ENCODE measurements at places on chromosomes 11 and 22.

- no peak for DNase-seq
These were observed 137.6 kb downstream of the MAML2 start for GRCh38 chr11:96205460-96205809.

GRCh38 chr11:64498136-64498535, 92.9 kb upstream of the SLC22A12 start:
- DNase-seq = no peak

DNA sequence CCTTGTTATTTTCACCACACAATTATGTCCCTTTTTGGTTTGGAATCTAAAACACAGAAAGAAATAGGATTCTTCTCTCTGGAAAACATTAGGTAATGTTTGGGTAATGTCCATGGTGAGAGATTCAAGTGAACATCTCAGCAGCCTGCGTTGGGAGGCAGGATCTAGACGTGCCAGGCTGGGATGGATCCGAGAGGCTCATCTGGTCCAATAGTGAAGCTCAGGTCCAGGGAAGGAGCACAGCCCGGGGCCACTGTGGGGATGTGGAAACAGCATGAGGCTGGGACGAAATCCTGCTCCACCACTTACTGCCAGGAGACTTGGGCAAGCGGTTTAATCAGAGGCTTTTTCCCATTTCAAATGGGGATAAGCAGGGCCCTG, 109.9 kb downstream of the CSNK2A3 start:
- DNase-seq = no peak

- no peak for DNase-seq
These were observed 4.3 kb downstream of the TBX1 start for GRCh38 chr22:19764636-19765476.

DNA sequence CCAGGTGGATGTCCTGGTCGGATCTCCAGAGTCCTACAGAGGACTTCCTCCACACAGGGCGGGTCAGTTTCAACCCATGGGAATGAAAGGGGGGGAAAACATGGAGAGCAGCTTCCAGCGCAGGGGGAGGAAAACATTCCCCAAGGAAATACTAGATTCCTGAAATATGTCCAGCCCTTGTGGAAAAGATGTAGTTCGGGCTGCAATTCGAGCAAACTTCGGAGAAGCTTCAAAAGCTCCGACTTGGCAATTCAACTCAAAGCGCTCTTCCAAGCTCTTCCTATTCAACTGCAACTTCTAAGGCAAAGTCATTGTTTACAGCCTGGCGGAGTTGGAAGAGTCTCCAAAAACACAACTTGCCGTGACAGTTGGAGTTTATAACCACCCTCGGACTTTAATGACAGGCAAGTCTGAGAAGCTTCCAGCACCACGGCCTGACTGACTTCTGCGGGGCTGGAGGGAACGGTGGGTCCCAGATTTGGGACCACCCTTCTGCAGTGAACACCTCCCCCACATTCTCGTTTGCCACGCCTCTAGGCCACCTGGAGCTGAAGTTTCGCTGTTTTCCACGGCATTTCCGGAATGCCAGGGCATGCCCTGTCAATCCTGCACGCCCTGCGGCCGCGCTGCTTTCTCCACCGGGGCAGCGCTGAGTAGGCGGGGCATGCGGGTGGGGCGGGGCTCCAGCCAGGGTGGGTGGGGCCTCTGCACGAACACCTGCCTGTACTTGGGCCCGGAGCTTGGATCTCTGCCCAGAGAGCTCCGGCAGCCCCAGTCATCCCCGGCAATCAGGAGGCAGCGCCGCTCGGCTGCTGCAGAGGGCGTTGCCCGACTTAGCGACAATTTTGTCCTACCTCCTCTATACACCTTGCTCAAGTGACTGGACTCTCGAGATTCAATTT, 49.0 kb upstream of the BIRC3 start:
- DNase-seq = peak; percentile 52

DNA sequence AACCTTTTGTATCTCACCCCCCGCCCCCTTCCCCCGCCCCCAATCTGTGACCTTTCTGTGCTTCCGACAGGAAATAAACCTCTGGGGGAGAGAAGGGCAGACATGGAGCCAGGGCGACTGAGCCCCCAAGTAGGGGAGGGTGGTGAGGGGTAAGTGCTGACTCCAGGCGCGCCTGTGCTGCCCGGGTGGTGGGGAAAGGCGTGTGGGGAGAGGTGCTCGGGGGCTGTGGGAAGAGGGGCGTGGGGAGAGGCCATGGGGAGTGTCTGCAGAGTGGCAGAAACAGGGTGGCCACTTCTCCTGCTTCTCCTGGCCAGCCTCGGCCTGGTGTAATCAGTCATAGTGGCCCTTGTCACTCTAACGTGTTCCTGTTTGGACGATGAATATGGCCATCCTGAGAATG, 8.0 kb downstream of the SLC16A8 start:
- no peak for DNase-seq

GRCh38 chr11:6297831-6298230, 22.5 kb downstream of the CAVIN3 start:
- no peak for DNase-seq

DNA sequence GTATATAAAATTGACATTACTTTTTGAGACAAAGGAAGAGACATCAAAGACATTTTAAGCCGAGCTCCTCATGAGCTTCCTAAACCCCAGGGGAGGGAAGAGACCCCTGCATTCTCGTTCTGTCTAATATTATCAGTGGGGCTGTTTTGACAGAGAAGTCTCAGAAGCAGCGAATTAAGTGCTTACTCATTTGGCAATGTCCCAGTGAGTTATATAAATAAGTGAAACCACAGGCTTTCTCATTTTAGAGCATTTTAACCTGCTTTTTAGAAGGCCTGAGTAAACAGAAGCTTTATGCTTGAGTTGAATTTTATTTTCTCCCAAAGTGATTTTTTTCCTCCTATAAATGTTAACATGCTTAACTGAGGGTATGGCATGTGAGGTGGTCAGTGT, 23.2 kb upstream of the C1QTNF4 start:
- DNase-seq = no peak

- no peak for DNase-seq
These were observed 9.6 kb downstream of the ADM start for GRCh38 chr11:10314199-10315072.

DNA sequence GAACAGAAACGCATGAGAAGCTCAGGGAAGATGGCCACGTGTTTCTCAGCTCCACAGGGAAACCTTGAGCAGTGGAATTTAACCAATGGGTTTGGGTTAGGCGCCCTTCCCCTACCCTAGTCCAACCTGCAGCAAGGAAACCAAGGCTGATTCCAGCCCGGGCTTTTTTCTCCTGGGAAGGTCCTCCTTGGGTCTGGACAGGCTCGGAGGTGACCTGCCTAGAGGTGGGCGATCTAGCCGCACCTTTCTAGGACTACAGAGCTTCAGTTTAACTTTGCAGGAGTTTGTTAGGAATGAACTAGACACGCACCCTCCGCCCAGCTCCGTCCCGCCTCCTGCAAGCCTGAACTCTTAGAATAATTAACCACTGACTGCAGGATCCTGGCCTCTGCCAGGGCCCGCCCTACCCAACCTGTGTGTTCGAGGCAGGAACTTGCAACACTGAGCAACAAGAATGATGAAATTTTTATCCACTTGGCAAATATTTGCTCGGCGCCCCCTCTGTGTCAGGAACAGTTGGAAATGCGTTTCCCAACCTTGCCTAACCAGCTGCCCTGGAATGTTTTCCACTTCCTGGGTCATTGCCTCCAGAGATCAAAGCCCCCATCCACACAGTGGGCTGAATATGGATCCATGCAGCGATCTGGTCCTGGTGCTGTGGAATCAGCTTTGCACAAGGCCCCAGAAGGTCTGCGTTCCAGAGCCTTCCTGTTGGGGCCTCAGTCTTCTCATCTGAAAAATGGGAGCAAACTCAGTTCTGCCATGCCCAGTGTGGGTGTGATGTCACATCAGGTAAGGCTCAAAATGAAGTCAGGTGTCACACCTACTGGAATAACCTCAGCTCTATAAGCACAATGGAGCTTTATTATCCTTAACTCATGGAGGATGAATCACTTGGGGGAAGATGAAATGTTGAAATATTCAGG, 13.3 kb downstream of the MPST start:
- no peak for DNase-seq

- DNase-seq = no peak
These were observed 93.7 kb downstream of the ZBTB16 start for GRCh38 chr11:114153224-114153623.

- no peak for DNase-seq
These were observed 98.6 kb upstream of the CD44 start for GRCh38 chr11:35040221-35040942.

DNA sequence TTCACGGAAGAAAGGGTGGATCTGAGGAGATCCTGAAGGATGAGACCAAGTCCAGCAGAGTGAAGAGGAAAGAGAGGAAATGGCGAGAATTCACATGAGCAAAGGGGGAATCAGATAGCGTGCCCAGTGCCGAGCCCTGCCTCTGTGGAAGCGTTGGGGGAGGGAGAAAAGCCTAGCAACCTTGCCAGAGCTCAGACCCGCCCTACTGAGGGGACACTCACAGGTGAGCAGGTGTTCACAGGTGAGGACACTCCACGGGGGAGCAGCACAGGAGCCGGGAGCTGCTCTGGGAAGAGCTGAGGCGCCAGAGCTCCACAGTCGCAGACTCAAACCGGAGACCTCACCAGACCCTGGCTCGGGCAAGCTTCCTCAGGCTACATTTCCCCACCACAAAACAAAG, 56.2 kb downstream of the MICAL3 start:
- no peak for DNase-seq

DNA sequence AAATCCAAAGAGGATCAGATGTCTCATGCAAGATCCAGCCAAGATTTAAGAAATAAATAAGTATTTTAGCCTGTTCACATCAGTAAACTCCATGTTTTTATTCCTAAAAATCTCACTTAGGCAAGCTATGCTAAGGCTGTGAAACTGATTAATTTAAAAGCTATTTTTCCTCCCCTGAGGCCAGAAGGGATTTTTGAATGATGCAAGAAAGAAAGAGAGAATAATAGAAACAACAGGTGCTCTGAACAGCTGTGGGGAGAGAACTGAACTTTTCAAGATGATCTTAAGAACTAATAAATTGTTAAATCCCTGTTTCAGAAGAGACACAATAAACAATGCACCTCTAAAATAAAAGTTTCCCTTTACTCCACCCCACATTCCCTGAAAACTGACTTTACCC, 241.6 kb downstream of the DLG2 start:
- no peak for DNase-seq

DNA sequence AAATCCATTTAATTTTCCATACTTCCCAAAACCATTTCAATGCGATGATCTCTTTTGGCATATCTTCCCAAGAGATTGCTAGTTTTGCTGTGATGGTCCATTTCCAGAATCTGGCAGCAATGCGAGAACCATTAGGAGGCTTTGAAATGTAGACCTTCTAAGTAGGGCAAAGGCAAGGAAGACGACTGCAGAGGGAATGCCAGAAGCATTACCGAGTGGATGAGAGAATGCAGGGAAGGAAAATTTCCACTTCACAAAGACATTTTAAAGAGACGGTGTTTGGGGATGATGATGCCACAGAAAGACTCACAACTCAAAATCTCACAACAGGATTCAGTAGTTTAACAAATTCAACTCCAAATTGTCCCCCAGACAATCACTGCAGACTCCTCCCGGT, 471 bp upstream of the CEP126 start:
- DNase-seq = no peak

DNA sequence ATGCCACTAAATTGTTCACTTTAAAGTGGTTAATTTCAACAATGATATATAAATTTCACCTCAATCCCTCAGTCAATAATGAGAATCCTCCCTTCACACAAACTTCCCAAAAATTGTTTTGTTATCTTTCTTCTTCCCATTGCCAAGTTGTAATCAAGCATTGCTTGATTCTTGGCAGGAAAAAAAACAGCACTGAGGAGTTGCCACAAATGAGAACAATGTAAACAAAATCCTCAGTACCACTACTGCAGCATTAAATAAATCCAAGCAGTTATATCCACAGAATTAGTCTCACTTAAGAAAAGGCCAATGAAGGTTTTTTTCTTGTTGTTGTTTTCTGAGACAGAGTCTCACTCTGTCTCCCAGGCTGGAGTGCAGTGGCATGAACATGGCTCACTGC, 38.2 kb downstream of the FAM168A start:
- DNase-seq = no peak

- no peak for DNase-seq
These were observed 134.0 kb downstream of the NTM start for GRCh38 chr11:131504199-131504949.

DNA sequence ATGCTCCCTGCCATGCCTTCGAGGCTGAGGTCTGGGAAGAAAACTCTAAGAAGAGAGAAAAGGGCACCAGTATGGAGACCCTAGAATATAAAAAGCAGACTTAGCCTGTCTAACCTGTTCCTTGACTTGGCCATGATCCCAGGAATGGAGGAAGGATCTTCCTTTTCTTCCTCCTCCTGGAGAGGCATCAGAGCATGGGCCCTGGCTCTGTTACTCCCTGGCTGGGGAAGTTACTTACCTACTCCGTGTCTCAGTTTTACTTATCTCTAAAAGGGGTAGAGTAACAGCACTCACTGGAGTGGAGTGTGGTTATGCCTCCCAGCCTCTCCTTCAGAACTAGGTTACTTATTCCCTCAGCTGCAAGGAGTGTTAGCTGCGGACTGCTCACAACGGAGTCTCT, 55.2 kb upstream of the PHF21A start:
- DNase-seq = no peak

DNA sequence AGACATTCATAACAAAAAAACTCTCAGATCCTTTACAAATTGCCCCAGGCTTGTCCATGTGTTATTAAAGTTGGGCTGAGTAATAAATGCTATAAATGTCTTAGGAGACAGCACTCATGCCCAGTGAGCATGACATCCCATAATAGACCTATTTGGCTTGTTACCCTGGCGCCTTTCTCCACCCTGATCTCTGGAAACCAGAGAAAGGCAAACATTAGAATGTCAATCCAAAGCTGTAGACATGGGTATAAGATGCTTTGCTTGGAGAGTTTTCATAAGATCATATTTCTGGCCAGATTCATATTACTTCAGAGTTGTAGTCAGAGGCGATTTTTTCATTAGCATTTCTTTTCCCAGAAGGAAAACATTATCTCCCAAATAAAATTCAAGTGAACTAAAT, 161.3 kb upstream of the UBASH3B start:
- no peak for DNase-seq

DNA sequence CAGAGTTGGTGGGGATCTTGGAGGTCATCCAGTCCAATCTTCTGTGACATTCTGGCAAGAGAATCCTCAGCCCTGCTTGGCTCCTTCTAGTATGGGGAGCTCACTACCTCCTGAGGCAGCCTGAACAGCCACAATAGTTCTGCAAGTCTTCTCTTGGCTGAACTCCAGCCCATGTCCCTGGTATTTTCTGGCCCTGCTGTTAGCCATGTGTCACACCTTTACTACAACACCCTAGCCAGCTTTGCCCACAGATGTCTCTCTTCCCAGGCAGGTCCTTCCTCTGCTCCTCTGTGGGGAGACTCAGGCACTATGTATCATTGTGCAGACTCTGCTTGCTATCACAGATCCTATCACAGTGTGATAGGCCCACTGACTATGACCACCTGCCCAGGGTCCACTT, 297.7 kb downstream of the CTTN start:
- DNase-seq = no peak

GRCh38 chr11:85346484-85346883, 280.7 kb downstream of the DLG2 start:
- no peak for DNase-seq

- no peak for DNase-seq
These were observed 182.3 kb downstream of the TENM4 start for GRCh38 chr11:79258576-79258975.

GRCh38 chr11:82384308-82384707, 349.4 kb downstream of the FAM181B start:
- no peak for DNase-seq
